ENCODE measurements at places on chromosomes 13 and 19.

DNA sequence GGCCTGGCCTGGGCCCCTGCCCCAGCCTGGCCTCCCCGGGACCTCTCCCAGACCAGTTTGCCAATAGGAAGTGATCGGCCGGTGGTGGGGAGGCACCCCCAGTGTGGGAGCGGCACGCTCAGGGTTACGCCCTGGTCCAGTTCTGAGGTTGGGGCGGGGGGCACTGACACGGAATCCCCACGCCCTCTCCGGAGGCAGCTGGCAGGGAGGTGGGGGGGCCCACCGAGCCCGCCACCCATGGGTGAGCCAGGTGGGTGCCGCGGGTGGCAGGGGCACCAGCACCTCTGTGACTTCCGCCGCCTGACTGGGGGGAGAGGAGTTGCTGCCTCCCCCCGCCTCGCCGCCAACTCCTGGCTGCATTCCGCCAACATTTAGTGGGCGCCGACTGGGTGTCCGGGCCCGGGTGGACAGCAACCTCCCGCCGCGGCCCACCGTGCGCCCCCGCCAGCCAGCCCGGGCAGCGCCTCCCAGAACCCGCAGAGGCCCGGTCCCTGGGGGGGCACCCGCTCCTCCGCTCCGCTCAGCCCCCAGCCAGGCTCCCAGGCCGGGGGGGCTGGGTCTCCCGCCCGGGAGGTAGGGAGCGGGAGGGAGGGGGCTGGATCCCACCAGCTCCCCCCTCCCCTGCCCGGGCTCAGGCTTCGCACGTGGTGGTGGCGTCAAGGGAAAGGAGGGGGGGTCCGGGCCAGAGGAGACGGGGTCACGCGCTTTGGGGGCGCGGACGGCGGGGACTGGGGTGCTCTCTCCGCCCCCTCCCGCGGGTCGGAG, 2.0 kb downstream of the ZBTB7A start:
- no peak for DNase-seq

DNA sequence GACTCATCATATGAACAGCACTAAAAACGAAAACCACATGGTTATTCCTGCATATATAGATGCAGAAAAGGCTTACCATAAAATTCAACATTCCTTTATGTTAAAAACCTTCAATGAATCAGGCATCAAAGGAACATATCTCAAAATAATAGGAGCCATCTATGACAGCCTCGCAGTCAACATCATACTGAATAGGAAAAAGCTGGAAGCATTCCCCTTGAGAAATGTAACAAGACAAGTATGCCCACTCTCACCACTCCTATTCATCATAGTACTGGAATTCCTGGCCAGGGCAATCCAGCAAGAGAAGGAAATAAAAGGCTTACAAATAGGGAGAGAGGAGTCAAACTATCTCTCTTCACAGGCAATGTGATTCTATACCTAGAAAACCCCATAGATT, 179.6 kb upstream of the HTR2A start:
- DNase-seq, result no peak

- no peak for DNase-seq
These were observed 26.4 kb upstream of the CCNE1 start for GRCh38 chr19:29785360-29785759.

DNA sequence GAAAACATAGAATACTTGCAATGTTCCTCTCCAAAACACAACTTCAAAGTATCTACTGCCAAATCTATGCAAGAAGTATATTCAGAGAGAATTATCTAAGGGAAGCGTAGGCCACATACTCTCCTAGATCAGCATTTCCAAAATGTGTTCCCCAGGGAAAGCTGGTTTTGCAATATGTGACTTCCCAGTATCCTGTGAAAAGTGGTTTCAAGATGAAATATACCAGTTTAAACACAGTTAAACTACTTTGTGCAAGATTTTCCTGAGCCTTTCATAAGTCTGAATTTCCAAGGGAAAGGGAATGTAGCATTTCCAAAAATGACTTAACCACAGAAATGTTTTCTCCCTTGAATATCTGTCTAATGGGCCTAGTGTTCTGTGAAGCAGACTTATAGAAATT, 7.6 kb downstream of the STARD13 start:
- no peak for DNase-seq

- DNase-seq, result no peak
These were observed 4.8 kb downstream of the PDX1 start for GRCh38 chr13:27924529-27925141.

DNA sequence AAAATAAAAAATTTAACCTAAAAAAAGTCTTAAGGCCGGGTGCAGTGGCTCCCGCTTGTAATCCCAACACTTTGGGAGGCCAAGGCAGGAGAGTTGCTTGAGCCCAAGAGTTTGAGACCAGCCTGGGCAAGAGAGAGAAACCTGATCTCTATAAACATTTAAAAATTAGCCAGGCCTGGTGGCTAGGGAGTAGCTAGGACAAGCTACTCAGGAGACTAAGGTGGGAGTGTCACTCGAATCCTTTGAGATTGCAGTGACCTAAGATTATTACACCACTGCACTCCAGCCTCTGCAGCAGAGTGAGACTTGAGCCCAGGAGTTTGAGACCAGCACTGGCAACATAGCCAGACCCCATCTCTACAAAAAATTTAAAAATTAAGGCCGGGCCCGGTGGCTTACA, 1.1 kb downstream of the CCDC97 start:
- DNase-seq, result no peak

GRCh38 chr13:46100191-46100815, 4.5 kb downstream of the CPB2 start:
- DNase-seq, result no peak

Data from activated CD4-positive, alpha-beta T cell treated with anti-CD3 and anti-CD28 coated beads for 1 hour (primary cell).